ENCODE measurements at places on chromosomes 2 and 18. TPM values are rescaled to one million over a fixed set of nuclear protein-coding genes. Genes with fewer than 3 reads are reported as not detected.

DNA sequence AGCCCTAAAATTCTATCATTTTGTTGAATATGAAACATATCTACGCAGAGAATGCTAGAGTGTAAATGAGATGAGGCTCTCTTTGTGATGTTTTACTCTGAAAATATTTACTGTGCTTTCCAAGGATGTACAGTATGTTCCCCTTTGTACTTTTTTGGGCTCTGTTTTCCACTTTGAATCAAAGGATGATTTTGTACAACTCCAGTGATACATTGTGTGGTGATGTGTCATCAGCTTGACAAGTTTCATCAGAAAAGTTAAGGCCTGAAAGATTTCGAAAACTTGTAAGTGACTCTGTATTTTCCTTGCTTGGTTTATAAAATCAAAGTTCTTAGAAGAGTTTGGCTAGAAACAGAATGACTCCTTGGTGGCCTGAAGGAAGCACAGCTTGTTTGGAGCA, 206.3 kb downstream of the LTBP1 start:
- DNase-seq: no peak

- no peak for DNase-seq
Observed at GRCh38 chr18:79974025-79974654, 9.7 kb downstream of the HSBP1L1 start.

DNA sequence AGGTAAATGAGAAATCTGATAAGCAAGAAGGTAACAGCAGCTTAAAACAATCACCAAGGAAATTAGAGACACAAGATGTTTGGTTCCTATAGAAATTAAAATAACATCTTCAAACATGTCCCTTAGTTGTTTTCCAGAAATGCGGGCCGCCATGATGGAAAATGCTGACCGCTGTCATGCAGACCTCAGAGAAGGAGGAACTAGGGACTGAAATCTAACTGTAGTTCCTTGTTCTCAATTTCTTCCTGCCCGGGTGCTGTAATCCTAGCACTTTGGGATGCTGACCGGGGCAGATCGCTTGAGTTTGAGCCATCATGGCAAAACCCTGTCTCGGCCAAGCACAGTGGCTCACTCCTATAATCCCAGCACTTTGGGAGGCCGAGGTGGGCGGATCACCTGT, 51.1 kb downstream of the TEX51 start:
- no peak for DNase-seq

GRCh38 chr2:21229302-21229701, 105.5 kb downstream of the TDRD15 start:
- no peak for DNase-seq

GRCh38 chr2:8298783-8299182, 383.1 kb upstream of the ID2 start:
- DNase-seq: no peak

GRCh38 chr2:13574831-13575230, 858.1 kb downstream of the TRIB2 start:
- no peak for DNase-seq

- no peak for DNase-seq
Observed at GRCh38 chr18:13280070-13280795, 61.7 kb downstream of the LDLRAD4 start.

- no peak for DNase-seq
Observed at GRCh38 chr2:3584076-3584475, 9.0 kb downstream of the RPS7 start.

GRCh38 chr2:64651590-64651989, 2.1 kb downstream of the SERTAD2 start:
- no peak for DNase-seq

DNA sequence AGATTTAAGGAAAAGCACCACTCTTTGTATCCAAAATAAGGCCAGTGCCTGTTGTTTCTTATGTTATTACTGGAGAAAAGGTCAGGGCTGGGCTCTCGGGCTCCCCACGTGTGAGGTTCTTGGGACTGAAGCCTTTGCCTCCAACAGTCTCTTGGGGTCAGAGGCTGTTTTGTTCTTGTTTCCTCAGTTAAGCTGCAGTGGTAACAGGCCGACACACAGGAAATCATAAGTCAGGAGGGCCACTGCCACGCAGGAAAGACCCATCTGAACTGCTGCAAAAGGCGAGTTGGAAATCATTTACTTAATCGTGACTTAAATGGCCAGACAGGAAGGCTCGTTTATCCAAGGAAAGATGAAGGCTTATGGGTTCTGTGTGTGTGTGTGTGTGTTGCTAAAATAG, 30.3 kb upstream of the IL37 start:
- no peak for DNase-seq

L3MBTL4 gene
- total RNA-seq: 0.41 TPM

FAM117B gene
- 40.0 TPM for total RNA-seq

ARHGAP28 gene
- total RNA-seq: not detected

ATP6V1C2 gene
- not detected for total RNA-seq

C2orf92 gene
- 7.8 TPM for total RNA-seq

HAAO gene
- total RNA-seq: not detected

CABLES1 gene
- total RNA-seq: 0.47 TPM

BOLL gene
- not detected for total RNA-seq

HOXD1 gene
- total RNA-seq: not detected

RNF181 gene
- total RNA-seq: 41.0 TPM

All from CD8-positive, alpha-beta T cell (primary cell).